Activated CD4-positive, alpha-beta T cell treated with anti-CD3 and anti-CD28 coated beads for 36 hours (primary cell): ENCODE measurements at places on chromosomes 16 and 17. TPM values are rescaled to one million over a fixed set of nuclear protein-coding genes. Genes with fewer than 3 reads are reported as not detected.

GRCh38 chr16:84121007-84121406 is 4.3 kb upstream of the MBTPS1 start:
- H3K4me3 ChIP-seq = no peak overlapping the region
- H3K27ac ChIP-seq = no peak overlapping the region
- H3K27me3 ChIP-seq = no peaks in the 10 kb centered on the region

GRCh38 chr16:12639044-12639443 is 164.6 kb downstream of the CPPED1 start:
- no peaks in the 10 kb centered on the region for H3K36me3 ChIP-seq
- H3K4me1 ChIP-seq = peaks cover 2% of the 10 kb centered on the region
- no peak for DNase-seq
- H3K27me3 ChIP-seq = no peaks in the 10 kb centered on the region

GRCh38 chr16:77190190-77190477 is 856 bp upstream of the MON1B start:
- H3K4me3 ChIP-seq = peak overlapping the region; percentile 99
- H3K4me1 ChIP-seq = peaks cover 29% of the 10 kb centered on the region
- DNase-seq = no peak

- no peak overlapping the region for H3K27ac ChIP-seq
- H3K4me3 ChIP-seq = no peak overlapping the region
- H3K27me3 ChIP-seq = no peaks in the 10 kb centered on the region
- no peaks in the 10 kb centered on the region for H3K4me1 ChIP-seq
- H3K36me3 ChIP-seq = no peaks in the 10 kb centered on the region
Measured at GRCh38 chr16:87271256-87271655, 45.9 kb downstream of the C16orf95 start.

DNA sequence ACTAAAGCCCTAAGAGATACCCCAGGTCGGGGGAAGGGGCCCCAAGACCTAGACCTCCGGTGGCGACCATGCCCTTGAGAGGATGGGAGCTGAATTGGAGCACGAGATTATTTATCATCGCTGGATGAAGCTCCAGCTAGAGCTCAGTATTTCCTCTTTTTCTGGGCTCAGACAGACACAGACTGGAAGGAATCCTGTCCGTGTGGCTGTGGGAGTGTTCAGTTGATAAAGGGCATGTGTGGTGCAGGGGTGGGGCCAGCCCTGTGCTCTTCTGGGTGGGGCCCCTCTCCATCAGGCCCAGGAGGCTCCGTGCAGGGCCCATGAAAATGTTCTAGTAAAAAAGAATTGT is 6.3 kb upstream of the CBX4 start:
- DNase-seq = no peak
- H3K4me3 ChIP-seq = no peak overlapping the region
- H3K36me3 ChIP-seq = no peaks in the 10 kb centered on the region
- no peak overlapping the region for H3K27ac ChIP-seq
- peaks cover 35% of the 10 kb centered on the region for H3K27me3 ChIP-seq

DNA sequence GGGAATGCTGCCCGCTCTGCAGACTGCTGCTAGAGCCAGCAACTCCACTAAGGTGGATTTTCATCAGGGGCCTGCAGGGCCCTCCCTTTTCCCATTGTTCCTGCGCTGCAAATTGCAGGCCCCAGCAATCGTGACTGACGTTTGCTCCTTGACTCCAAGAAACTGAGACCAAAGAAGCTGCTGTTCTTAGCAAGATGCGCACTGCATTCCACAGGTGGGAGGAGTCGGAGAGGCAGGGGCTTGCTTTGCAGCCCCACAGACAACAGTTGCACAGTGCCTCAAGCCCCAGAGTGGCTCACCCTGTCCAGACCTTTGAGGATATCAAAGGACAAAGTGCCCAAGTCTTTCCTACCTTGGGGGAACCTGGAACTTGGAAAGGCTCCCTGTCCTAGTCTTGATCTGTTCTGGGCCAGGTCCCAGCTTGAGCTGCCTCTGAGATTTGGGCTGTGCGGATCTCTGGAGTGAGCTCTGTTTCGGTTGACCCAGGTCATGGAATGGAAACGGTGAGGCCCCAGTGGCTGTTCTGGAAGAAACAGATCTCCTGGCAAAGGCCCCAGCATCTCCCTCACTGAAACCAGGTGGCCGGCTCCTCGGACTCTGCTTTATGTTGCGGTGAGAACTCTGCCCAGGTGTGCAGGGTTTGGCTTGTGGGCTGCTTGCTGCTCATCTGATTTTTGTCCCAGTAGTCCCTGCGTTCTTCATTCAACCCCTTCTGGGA is 24.9 kb downstream of the PLCD3 start:
- no peaks in the 10 kb centered on the region for H3K27me3 ChIP-seq
- no peak overlapping the region for H3K4me3 ChIP-seq
- no peaks in the 10 kb centered on the region for H3K4me1 ChIP-seq

- H3K4me3 ChIP-seq = peak within 1 kb of the TSS; percentile 70
- peak; percentile 66 for DNase-seq
- H3K27me3 ChIP-seq = peaks cover 3% of the 10 kb centered on the region
Measured at GRCh38 chr17:7043497-7044198, at the start of gene SLC16A11. Gene SLC16A11, minus strand, starts transcription at chr17:7044092. Its CDS starts 579 bp downstream, at chr17:7043513.

DNA sequence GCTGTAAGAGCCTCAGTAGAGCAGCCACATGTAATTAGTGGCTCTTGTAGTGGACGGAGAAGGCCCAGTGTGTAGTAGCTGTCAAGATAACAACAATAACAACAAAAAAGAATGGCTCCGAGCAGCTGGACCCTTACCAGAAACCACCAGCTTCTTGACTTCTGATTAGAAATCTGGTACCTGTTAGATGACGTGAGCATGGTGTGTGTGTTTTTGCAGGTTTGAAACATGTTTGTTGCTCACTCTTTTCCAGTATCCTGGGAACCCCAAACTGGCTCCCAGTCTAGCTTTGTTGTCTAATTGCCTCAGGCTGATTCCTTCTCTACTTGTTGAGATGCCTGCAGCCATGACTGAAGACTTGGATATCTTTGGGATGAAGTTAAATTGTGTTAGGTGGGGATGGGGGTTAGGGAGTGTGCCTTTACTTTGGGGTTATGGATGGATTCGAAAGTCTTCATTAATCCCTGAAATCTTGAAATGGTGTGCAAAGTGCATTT is 21.0 kb downstream of the IGF2BP1 start:
- H3K27ac ChIP-seq = no peak overlapping the region
- H3K27me3 ChIP-seq = peaks cover 22% of the 10 kb centered on the region
- no peak overlapping the region for H3K4me3 ChIP-seq
- DNase-seq = no peak
- H3K36me3 ChIP-seq = no peaks in the 10 kb centered on the region

DNA sequence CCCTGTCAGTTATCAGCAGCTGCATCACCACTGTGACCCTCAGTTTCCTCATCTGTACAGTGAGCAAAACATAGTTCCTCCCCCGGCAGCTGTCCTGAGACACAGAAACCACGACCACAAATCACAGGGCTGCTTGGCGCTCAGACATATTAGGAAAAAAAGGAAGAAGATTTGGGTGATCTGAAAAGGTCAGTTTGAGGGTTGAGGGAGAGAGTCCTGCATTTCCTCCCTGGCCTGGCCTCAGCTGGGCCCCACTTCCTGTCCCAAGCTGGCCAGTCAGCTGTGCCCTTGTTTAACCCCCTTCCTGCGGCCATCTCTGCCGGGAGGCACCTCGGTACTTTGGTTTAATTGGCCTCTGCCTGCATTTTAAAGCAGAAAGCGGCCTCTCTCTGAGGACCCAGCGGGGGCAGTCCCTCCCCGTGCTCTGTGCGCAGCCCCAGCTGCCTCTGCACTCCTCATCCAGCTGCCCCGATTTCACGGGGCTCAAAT is 24.0 kb upstream of the CIBAR2 start:
- peaks cover 30% of the 10 kb centered on the region for H3K27me3 ChIP-seq
- H3K4me1 ChIP-seq = peaks cover 12% of the 10 kb centered on the region
- no peaks in the 10 kb centered on the region for H3K36me3 ChIP-seq
- no peak for DNase-seq
- no peak overlapping the region for H3K4me3 ChIP-seq

GRCh38 chr17:74147056-74147835 is 56.2 kb upstream of the RPL38 start:
- H3K27me3 ChIP-seq = peaks cover 27% of the 10 kb centered on the region
- no peak overlapping the region for H3K4me3 ChIP-seq
- peaks cover 2% of the 10 kb centered on the region for H3K36me3 ChIP-seq
- no peak overlapping the region for H3K27ac ChIP-seq

- H3K4me1 ChIP-seq = peaks cover 66% of the 10 kb centered on the region
- peaks cover 24% of the 10 kb centered on the region for H3K36me3 ChIP-seq
- no peaks in the 10 kb centered on the region for H3K27me3 ChIP-seq
- DNase-seq = no peak
- H3K4me3 ChIP-seq = no peak overlapping the region
Measured at GRCh38 chr16:81461766-81462165, 17.2 kb downstream of the CMIP start.

RAMP2 gene
- not detected for total RNA-seq

CDH15 gene
- not detected for total RNA-seq

SLFN12L gene
- 23.7 TPM for total RNA-seq

KRTAP9-8 gene
- total RNA-seq = not detected
